SHP77 treated with DMSO at 0.1 percent for 48 hours (cell line): ENCODE measurements at places on chromosomes 2 and 18.

DNA sequence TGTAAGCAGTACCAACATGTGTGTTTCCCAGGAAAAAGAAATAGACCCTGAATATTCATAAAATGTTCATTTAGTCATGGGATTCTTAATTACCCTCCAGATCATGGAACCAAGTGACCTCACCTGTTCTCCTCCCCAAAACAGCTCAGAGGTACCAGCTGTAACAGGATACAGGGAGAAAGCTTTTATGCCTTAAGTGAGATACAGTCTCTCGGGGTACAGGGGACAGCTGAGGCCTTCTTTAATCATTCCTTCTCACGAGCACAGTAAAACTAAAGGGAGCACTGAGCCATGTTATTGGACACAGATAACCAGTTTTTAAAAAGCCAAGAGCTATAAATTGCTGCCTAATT, 16.6 kb downstream of the EPHA4 start:
- no peak for DNase-seq

DNA sequence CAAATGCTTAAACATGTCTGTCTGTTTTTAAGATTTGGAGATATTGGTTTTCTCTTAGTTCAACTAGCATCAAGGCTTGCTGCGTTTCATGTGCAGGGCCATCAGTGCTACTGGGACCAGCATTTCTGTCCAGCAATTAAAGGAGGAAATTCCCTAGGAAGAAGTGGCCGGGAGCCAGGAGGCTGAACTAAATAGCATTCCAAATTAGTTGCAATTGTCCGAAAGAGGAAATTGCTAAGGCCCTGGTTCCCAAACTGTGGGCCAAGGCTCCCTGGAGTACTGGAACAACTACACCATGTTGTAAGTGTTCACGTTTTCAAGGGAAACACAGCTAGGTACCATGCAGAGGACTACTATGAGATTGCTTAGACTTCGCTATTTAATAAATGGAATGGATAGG, 257.9 kb downstream of the PTPRM start:
- no peak for DNase-seq

GRCh38 chr2:187329586-187329985, 118.5 kb downstream of the CALCRL start:
- no peak for DNase-seq

DNA sequence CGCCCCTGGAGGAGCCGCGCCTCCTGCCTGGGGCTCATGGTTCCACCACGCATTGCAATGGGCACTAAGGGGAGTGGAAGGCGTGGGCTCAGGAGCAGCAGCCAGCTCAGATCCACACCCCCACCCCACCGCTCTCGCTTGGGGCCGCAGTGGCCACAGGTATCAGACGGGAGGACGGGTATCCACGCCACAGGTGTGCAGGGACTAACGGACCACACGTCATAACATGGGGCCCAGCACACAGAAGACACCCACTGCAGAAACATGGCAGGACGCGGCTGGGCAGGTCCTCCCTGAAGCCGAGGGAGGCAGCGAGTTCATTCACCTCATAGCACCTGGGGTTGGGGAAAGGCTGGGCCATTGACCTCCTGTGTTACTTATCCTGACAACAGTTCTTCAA, 13.0 kb downstream of the HDAC4 start:
- no peak for DNase-seq

GRCh38 chr2:32626639-32627221, 1.1 kb upstream of the TTC27 start:
- DNase-seq = no peak

DNA sequence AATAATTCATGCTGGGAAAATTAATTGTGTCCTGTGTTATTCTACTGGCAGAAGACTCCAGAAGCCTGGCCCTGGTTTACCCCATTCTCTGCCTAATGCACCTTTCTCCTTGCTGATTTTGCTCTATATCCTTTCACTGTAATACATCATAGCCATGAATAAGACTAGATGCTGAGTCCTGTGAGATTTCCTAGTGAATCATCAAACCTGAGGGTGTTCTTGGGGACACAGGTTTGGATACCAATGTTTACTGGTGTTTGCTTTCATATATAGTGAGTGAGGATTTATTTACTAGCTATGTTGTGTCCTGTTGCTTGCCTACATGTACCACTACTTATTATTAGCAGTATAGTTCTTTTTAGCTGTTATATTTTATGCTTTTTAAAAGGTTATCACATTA, 6.5 kb downstream of the METTL5 start:
- DNase-seq = no peak

DNA sequence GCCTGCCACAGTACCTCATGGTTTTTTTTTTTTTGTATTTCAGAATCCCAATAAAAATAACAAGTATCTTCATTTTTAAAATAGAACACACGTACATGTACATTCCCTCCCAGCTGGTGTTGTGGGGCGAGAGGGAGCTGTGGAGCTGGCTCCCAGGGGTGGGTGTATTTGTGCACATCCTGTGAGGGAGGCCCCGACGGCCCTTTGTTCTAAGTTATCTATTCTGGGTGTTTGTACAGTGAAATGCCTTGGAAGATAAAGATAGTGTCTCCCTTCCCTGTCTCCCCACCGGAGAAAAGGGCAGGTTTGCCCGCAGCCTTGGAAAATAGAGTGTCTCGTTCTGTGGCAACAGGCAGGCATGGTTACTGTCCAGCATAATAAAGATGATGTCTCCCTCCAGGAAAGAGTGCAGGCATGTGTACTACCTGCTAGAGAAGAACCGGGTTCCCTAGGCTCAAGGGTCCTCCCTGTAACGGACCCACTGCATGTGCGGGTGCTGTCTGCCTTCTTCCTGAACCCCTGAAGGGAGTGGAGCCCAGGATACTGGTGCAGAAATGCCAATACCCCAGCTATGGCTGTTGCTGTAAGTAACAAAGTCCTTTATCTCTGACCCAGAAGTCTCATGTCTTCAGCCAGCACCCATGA, 12.1 kb upstream of the ALLC start:
- DNase-seq = no peak

- no peak for DNase-seq
Observed at GRCh38 chr2:73070643-73071359, 711 bp downstream of the SFXN5 start.
